GM19239 (cell line): ENCODE measurements at places on chromosomes 5 and 9.

GRCh38 chr9:123020796-123021195 lies 12.7 kb upstream of the GPR21 start:
- no peak for DNase-seq

- no peak for DNase-seq
Observed at GRCh38 chr9:120403543-120403856, 176.5 kb downstream of the CDK5RAP2 start.

DNA sequence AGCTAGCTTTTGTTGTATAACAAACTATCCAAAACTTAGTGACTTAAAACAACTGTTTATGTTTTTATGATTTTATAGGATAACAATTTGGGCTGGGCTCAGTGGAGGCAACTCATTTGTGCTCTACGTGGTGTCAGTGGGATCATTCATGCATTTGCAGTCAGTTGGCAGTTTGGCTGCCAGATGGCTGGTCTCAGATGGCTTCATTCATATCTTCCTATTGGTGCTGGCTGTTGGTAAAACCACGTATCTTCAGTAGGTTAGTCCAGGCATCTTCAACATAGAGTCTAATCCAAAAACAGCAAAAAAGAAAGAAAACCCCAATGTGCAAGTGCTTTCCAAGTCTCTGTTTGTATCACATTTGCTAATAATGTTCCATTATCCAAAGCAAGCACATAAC lies 51.7 kb upstream of the RIC1 start:
- DNase-seq = no peak

- peak; percentile 51 for DNase-seq
Observed at GRCh38 chr5:151223447-151224264, at the start of gene CCDC69. Gene CCDC69, minus strand, starts transcription at chr5:151224092. Its CDS starts 122 bp downstream, at chr5:151223970.

DNA sequence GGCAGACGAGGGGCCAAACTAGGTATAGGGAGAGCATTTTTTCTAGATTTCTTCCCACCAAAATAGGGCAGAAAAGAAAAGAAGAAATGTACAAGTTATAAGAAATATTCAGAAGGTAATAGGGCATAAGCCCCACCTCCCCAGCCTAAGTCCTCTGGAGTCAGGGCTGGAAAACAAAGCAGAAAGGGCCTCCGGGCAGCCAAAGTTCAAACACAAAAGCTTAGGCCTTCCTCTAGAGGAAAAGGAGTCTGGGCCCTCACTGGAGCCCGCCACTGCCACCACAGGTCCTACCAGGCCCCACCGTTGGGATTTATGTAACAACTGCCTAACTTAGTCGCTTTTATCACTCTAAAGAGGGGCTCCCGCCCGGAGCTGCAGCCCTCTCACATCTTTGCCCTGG lies 27.6 kb downstream of the TBC1D2 start:
- no peak for DNase-seq

DNA sequence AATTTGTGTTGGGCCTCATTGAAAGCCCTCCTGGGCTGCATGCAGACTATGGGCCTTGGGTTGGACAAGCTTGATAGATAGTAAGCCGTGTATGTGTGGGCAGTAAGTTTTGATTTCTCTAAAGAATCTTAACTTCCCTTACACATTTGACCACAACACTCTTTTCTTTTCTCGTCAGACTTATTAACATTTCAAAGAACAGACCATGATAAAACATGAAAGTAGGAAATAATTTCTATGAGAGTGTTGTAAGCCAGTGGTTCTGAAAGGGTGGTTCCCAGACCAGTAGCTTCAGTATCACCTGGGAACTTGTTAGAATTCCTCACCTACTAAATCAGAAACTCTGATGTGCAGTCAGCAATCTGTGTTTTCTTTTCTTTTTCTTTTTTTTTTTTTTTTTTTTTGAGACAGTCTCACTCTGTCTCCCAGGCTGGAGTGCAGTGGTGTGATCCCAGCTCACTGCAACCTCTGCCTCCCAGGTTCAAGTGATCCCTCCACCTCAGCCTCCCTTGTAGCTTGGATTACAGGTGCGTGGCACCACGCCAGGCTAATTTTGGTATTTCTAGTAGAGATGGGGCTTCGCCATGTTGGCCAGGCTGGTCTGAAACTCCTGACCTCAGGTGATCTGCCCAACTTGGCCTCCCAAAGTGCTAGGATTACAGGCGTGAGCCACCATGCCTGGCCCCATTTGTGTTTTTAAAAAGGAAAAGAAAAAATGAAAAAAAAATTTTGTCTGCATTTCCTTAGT lies 20.0 kb upstream of the GCNT1 start:
- no peak for DNase-seq

GRCh38 chr5:172607213-172607793 lies 33.8 kb upstream of the NEURL1B start:
- DNase-seq = no peak

DNA sequence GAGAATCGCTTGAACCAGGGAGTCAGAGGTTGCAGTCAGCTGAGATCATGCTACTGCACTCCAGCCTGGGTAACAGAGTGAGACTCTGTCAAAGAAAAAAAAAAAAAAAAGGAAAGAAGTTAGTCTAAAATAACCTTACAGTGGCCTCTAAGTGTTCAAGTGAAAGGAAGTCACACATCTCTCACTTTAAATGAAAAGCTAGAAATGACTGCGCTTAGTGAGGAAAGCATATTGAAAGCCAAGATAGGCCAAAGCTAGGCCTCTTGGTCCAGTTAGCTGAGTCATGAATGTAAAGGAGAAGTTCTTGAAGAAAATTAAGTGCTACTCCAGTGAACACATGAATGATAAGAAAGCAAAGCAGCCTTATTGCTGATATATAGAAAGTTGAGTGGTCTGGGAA lies 38.1 kb downstream of the ITGA1 start:
- DNase-seq = no peak

DNA sequence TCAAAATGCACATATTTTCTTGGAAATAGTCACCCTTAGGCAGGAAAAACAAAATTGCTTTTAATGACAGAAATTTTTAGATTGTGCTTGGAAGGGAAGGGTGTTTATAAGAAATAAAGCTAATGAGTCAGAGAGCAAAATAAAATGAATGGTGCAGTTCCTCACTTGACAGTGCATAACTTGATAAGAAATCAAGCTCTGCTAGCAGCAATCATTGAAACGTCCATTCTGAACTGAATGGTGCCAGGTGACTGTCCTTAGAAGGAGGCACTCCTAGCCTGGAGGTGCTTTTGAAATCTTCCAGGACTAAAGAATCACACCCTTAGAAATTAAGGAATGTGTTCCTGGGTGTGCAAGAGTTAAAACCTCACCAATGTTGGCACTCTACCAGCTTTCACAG lies 202.5 kb downstream of the EFNA5 start:
- DNase-seq = no peak

- DNase-seq = no peak
Observed at GRCh38 chr5:170148430-170149205, 42.9 kb downstream of the FOXI1 start.

GRCh38 chr9:104482921-104483570 lies 21.0 kb upstream of the OR13F1 start:
- no peak for DNase-seq

DNA sequence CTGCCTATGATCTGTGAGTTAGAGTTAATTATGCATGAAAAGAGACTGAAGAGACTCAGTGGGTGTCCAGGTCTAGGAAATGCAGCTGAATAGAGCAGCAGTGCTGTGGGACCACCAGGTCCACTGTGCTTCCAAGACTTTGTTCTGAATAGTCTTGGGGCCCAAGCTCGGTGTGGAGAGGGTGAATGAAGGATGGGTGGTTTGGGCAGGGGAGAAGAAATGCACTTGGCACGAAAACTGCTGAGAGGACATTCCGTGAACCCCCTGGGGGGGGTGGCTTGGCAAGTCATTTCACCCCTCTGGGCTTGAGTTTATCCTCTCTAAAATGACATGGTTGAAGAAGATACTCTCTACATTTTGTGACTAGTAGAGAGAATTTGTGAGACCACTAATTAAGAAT lies 36.0 kb upstream of the GOLPH3 start:
- DNase-seq = no peak

- DNase-seq = peak; percentile 61
Observed at GRCh38 chr5:151255621-151256286, 2.8 kb downstream of the GM2A start.

- DNase-seq = no peak
Observed at GRCh38 chr9:3434594-3434993, 91.2 kb downstream of the RFX3 start.

- no peak for DNase-seq
Observed at GRCh38 chr9:106726070-106726815, 136.7 kb upstream of the ZNF462 start.

DNA sequence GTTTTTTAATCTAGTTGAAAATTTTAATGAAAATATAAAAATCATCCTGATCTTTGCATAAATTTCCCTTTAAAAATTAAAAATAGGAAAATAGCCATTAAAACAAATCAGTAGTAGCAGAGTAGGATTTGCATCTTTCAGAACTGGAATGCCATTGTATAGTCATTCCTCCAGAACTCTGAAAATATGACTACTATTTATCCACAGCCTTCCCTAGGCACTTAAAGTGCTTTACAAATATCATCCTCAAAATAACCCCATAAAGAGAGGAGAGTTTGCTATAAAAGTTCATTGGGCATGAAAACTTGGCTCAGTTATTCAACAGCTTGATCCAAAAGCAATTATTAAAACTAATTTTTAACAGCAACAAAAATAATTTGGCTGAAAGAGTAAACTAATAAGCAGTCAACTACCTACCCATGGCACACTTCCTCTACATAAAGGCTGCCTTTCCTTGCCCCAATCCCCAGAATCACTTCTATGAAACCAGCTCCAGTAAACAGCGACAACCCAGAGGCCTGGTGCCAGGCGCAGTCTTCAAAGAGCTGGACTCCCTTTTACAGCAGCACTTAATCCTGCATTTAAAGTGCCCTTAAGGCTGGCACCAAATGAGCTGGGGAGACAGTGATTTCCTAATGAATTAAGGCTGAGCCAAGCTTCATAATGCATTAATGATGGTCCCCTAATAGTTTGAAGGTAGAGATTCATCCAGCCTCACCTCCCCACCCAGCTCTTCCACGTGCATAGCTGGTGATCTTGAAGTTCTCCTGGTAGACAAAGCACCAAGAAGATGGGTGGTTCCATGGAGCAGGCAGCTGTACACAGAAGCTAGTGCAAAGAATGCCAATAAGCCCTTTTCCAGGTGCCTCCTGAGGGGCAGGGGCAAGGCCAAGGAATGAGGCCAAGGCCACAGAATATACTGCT lies 36.1 kb downstream of the LHFPL2 start:
- no peak for DNase-seq
